ENCODE measurements at places on chromosomes 3 and 15.

GRCh38 chr3:69712933-69713332 lies 26.3 kb upstream of the MITF start:
- no peak overlapping the region for H3K27ac ChIP-seq
- H3K36me3 ChIP-seq = no peaks in the 10 kb centered on the region
- H3K4me3 ChIP-seq = no peak overlapping the region
- H3K27me3 ChIP-seq = no peaks in the 10 kb centered on the region
- DNase-seq = no peak

DNA sequence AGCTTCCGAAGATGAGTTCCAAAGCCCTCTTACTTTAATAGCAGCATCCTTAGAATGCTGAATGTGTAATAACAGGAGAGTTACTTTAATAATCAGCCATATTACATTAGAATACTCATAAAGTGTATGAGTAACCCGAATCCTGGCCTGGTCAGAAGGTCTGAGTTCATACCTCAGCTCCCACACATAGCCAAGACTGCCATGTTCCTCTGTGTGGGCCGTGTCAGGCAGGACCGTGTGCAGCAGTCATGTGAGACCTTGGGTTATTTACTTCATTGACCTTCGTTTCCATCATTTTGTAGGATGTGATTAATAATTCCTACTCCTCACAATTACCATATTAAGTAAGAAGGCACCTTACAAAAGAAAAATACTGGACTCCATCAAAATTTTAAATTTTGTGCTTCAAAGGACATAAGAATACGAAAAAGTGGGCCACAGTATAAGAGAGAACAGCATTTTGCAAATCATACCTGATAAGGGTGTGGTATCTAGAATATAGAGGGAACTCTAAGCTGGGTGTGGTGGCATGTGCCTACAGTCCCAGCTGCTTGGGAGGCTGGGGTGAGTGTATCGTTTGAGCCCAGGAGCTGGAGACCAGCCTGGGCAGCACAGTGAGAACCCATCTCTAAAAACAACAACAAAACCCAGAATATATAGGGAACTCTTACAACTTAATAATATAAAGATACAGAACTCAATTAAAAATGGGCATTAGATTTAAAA lies 163.4 kb downstream of the ATG7 start:
- no peaks in the 10 kb centered on the region for H3K4me1 ChIP-seq
- no peaks in the 10 kb centered on the region for H3K27me3 ChIP-seq
- no peak for DNase-seq
- H3K36me3 ChIP-seq = no peaks in the 10 kb centered on the region

GRCh38 chr3:130838898-130839600 lies 54.8 kb upstream of the ATP2C1 start:
- H3K4me1 ChIP-seq = no peaks in the 10 kb centered on the region
- H3K27ac ChIP-seq = no peak overlapping the region
- H3K27me3 ChIP-seq = no peaks in the 10 kb centered on the region
- H3K36me3 ChIP-seq = no peaks in the 10 kb centered on the region

DNA sequence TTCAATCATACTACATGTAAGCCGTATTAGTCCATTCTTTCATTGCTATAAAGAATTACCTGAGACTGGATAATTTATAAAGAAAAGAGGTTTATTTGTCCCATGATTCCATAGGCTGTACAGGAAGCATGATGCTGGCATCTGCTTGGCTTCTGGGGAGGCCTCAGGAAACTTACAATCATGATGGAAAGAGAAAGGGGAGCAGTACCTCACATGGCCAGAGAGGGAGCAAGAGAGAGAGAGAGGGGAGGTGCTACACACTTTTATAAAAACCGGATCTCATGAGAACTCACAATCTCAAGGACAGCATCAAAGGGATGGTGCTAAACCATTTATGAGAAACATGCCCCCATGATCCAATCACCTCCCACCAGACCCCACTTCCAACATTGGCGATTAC lies 14.3 kb upstream of the CLASP2 start:
- H3K4me1 ChIP-seq = no peaks in the 10 kb centered on the region
- H3K36me3 ChIP-seq = no peaks in the 10 kb centered on the region
- H3K27ac ChIP-seq = no peak overlapping the region

GRCh38 chr3:184227481-184227935 lies 1.9 kb upstream of the VWA5B2 start:
- H3K27ac ChIP-seq = no peak overlapping the region
- no peaks in the 10 kb centered on the region for H3K36me3 ChIP-seq
- H3K4me1 ChIP-seq = peaks cover 24% of the 10 kb centered on the region
- no peak overlapping the region for H3K4me3 ChIP-seq
- H3K27me3 ChIP-seq = peaks cover 44% of the 10 kb centered on the region

DNA sequence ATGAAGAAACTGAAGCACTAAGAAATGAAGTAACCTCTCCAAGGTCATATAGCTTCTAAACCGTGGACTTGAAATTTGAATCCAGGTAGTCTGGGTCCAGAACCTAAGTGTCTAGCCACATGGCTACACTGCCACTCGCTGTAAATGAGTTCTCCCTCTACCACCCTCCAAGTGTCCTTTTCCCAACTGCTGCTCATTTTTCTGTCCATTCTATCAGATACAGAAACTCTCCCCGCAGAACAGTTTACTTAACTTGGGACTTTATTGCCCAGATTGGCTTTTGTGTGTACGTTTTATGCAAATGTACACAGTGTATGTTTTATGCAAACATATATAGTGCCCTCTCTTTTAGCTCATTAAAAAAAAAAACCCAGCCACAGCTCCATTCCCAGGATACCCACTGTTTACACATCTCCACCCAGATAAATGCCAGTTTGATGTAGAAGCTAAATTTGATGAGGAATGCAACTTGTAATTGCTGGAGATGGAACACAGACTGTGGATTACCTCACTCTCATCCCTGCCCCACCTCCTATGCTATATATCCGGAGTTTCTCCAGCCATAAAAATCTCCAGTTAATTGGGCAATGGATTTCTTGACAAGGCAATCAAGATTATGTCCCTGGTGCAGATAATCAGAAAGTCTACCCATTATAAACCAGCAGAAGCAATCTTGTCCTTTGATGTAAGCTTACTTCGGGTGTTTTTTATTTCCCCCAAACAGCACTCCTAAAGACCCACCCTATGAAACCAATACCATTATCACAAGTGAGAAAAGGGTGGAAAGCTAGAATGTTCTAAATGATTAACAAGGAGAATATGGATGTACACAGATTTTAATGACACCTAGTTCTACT lies 42.0 kb downstream of the THBS1 start:
- H3K27ac ChIP-seq = peak overlapping the region; percentile 80
- no peaks in the 10 kb centered on the region for H3K36me3 ChIP-seq
- H3K4me3 ChIP-seq = no peak overlapping the region
- H3K27me3 ChIP-seq = no peaks in the 10 kb centered on the region

DNA sequence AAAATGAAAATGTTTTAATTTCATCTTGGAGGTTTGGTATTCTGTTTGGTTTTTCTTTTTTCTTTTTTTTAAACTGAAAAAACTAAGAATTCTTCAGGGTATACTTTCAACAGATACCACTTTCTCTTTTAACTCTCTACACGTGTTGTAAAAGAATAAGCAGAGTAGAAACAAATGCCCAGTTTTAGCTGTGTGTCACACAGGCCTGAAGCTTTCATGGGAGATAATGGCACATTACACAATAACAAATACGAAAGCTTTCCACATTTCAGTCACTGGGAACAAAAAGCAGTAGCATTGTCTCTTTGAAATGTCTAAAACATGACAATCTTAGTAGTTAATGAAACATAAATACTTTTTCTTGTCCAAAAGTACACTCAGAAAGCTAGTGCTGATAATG lies 818.5 kb downstream of the TBL1XR1 start:
- no peaks in the 10 kb centered on the region for H3K4me1 ChIP-seq
- no peaks in the 10 kb centered on the region for H3K36me3 ChIP-seq
- no peak for DNase-seq
- H3K4me3 ChIP-seq = no peak overlapping the region

GRCh38 chr3:56813653-56813960 lies 11.9 kb upstream of the ARHGEF3 start:
- no peaks in the 10 kb centered on the region for H3K36me3 ChIP-seq
- H3K4me1 ChIP-seq = peaks cover 51% of the 10 kb centered on the region
- H3K4me3 ChIP-seq = no peak overlapping the region
- no peaks in the 10 kb centered on the region for H3K27me3 ChIP-seq
- peak; percentile 29 for DNase-seq

- no peak overlapping the region for H3K4me3 ChIP-seq
- H3K36me3 ChIP-seq = peaks cover 25% of the 10 kb centered on the region
- H3K27ac ChIP-seq = no peak overlapping the region
- DNase-seq = no peak
These were observed 18.1 kb upstream of the BSN start for GRCh38 chr3:49535971-49536874.

Data from CD4-positive, alpha-beta T cell (primary cell).